Left ventricle myocardium inferior (tissue), 1 donor: ENCODE measurements at places on chromosomes 6 and 20. TPM values are rescaled to one million over a fixed set of nuclear protein-coding genes. Genes with fewer than 3 reads are reported as not detected.
A peak's percentile ranks its signal among the peaks of the same experiment; 100 is the strongest.

- H3K36me3 ChIP-seq: peaks cover 87% of the 10 kb centered on the region
- no peak overlapping the region for H3K4me3 ChIP-seq
- H3K27me3 ChIP-seq: no peaks in the 10 kb centered on the region
- H3K4me1 ChIP-seq: no peaks in the 10 kb centered on the region
- no peak for DNase-seq
Measured at GRCh38 chr20:33370291-33370690, 31.0 kb downstream of the CDK5RAP1 start.

- H3K36me3 ChIP-seq: no peaks in the 10 kb centered on the region
- DNase-seq: no peak
- H3K4me3 ChIP-seq: no peak overlapping the region
Measured at GRCh38 chr6:4577406-4577805, 198.8 kb upstream of the CDYL start.

GRCh38 chr20:33689973-33690372 is 3.8 kb upstream of the E2F1 start:
- H3K27me3 ChIP-seq: no peaks in the 10 kb centered on the region
- no peaks in the 10 kb centered on the region for H3K36me3 ChIP-seq
- H3K4me1 ChIP-seq: peaks cover 31% of the 10 kb centered on the region

GRCh38 chr6:39426073-39426456 is 103.6 kb upstream of the KCNK16 start:
- H3K36me3 ChIP-seq: no peaks in the 10 kb centered on the region
- H3K4me1 ChIP-seq: peaks cover 24% of the 10 kb centered on the region
- H3K27ac ChIP-seq: peak overlapping the region; percentile 44
- H3K4me3 ChIP-seq: no peak overlapping the region

- no peaks in the 10 kb centered on the region for H3K27me3 ChIP-seq
- H3K4me1 ChIP-seq: peaks cover 78% of the 10 kb centered on the region
- DNase-seq: peak; percentile 61
- H3K27ac ChIP-seq: peak overlapping the region; percentile 18
Measured at GRCh38 chr6:144408161-144408560, 123.0 kb downstream of the UTRN start.

GRCh38 chr6:2843138-2843740 is 1.6 kb upstream of the SERPINB1 start:
- peak overlapping the region; percentile 98 for H3K27ac ChIP-seq
- peaks cover 10% of the 10 kb centered on the region for H3K36me3 ChIP-seq
- no peaks in the 10 kb centered on the region for H3K27me3 ChIP-seq
- no peak overlapping the region for H3K4me3 ChIP-seq

GRCh38 chr6:37809197-37809543 is 10.4 kb upstream of the ZFAND3 start:
- H3K27ac ChIP-seq: no peak overlapping the region
- H3K27me3 ChIP-seq: no peaks in the 10 kb centered on the region
- no peaks in the 10 kb centered on the region for H3K36me3 ChIP-seq
- no peak overlapping the region for H3K4me3 ChIP-seq
- H3K4me1 ChIP-seq: peaks cover 6% of the 10 kb centered on the region

- no peaks in the 10 kb centered on the region for H3K36me3 ChIP-seq
- no peak overlapping the region for H3K4me3 ChIP-seq
- H3K4me1 ChIP-seq: peaks cover 10% of the 10 kb centered on the region
- no peak for DNase-seq
Measured at GRCh38 chr6:108132863-108133262, 33.0 kb upstream of the NR2E1 start.

- peaks cover 10% of the 10 kb centered on the region for H3K27me3 ChIP-seq
- H3K27ac ChIP-seq: no peak overlapping the region
- no peak for DNase-seq
- no peaks in the 10 kb centered on the region for H3K36me3 ChIP-seq
- H3K4me1 ChIP-seq: no peaks in the 10 kb centered on the region
Measured at GRCh38 chr20:7806831-7807230, 133.4 kb downstream of the HAO1 start.

DNA sequence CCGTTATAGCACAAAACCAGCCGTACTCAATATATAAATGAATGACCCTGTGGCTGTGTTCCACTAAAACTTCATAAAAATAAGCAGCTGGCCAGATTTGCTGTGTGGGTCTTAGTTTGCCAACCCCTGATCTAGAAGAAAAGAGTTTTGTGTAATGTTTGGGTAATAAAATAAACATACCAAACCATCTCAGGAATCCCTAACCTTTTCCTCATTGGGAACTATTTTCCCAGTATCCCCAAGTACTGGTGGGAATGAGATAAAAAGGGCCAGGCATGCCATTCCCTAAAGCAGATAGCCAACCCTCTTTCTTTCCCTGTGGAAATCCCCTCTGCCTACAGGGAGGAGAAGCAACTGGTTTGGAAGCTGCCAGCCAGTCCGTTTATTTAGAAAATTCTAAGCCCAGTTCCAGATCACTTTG is 169.1 kb upstream of the AKAP12 start:
- H3K27me3 ChIP-seq: no peaks in the 10 kb centered on the region
- H3K27ac ChIP-seq: peak overlapping the region; percentile 65
- no peaks in the 10 kb centered on the region for H3K36me3 ChIP-seq
- DNase-seq: no peak

GRCh38 chr20:49865559-49865958 is 49.8 kb downstream of the SPATA2 start:
- no peak overlapping the region for H3K4me3 ChIP-seq
- no peaks in the 10 kb centered on the region for H3K27me3 ChIP-seq
- DNase-seq: no peak
- no peak overlapping the region for H3K27ac ChIP-seq
- H3K4me1 ChIP-seq: no peaks in the 10 kb centered on the region

DNA sequence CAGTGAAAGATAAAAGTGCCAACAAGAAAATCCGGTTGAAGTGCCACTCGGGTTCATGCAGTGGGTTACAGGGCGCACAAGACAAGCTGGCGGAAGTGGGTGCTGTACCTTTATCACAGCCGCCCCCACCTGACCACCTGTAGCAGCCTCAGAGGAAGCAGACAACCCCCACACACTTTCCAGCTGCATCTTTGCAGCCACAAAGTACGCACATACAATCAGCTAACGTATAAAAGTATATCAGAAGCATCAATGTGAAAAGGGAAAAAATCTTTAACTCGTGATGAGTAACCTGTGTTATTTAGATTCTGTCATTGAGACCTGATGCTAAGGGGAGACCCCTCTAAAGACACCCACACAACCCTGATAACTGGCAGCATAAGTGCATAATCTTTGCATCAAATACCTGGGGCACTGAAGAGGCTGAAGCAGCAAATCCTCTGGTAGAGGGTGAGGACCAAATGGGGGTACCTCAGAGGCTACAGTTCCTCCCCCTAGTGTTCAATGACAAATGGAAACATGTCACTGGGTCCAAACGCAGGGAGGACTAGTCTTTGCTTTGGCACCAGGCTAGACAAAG is 22.1 kb downstream of the BACH2 start:
- H3K36me3 ChIP-seq: peaks cover 17% of the 10 kb centered on the region
- H3K27me3 ChIP-seq: no peaks in the 10 kb centered on the region
- peaks cover 10% of the 10 kb centered on the region for H3K4me1 ChIP-seq
- H3K27ac ChIP-seq: no peak overlapping the region
- no peak overlapping the region for H3K4me3 ChIP-seq

DNA sequence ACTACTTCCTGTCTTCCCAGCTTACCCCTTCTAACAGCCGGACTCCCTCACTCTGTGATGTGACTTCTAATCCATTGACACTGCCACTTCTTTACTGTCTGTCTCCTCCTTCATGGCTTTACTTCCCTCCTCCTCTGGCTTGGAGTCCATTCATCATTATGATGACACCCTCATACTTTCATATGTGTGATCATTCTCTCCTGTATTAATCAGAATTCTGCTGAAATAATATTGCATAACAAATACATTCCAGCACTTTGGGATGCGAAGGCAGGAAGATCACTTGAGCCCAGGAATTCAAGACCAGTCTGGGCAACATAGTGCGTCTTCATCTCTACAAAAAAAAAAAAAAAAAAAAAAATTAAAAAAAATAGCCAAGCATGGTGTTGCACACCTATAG is 147.9 kb upstream of the BTBD3 start:
- no peak for DNase-seq

DNA sequence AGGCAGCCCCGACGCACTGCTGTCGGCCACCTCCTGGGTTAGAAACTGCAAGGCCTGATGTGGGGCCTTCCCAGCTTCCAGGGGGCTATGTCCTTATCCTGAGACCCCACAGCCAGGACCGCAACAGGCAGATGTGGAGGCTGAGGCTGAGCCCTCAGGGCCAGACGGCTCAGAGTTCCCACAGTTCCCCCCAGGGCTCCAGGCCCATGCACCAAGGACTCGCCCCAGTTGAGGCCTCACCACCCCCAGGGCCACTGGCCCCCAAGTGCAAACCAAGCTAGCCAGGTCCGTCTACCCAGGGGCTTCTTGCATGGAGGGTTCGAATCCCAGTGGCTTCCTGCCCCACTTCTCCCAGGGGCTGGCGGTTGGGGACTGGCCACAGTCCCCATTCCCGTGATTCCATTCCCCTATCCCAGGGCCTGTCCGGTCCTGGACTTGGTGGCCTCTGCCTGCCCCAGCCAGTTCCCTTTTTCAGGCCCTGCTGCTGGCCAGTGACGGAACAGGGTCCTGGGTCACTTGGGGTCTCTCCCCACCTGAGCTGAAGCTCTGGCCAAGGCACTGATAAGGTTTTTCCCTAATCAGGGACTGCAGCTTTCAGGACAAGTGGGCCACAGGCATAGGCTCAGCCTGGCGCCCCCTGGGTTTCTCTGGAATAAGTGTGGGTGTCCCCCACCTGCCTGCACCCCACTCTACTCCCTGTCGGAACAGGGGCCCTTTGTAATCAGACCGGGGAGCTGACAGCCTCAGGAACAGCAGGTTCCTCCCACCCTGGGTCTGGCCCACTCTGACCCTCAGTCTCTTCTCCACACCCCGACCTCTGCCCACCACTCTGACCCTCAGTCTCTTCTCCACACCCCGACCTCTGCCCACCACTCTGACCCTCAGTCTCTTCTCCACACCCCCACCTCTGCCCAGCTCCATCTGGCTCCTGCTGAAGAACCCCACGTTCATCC is 22.0 kb downstream of the SLCO4A1 start:
- DNase-seq: no peak
- H3K27me3 ChIP-seq: peaks cover 26% of the 10 kb centered on the region
- H3K4me1 ChIP-seq: peaks cover 30% of the 10 kb centered on the region
- H3K27ac ChIP-seq: no peak overlapping the region
- H3K36me3 ChIP-seq: peaks cover 19% of the 10 kb centered on the region
- H3K4me3 ChIP-seq: no peak overlapping the region

- H3K27me3 ChIP-seq: no peaks in the 10 kb centered on the region
- peaks cover 44% of the 10 kb centered on the region for H3K4me1 ChIP-seq
- no peak for DNase-seq
Measured at GRCh38 chr6:2940851-2941250, 30.5 kb downstream of the SERPINB6 start.

DNA sequence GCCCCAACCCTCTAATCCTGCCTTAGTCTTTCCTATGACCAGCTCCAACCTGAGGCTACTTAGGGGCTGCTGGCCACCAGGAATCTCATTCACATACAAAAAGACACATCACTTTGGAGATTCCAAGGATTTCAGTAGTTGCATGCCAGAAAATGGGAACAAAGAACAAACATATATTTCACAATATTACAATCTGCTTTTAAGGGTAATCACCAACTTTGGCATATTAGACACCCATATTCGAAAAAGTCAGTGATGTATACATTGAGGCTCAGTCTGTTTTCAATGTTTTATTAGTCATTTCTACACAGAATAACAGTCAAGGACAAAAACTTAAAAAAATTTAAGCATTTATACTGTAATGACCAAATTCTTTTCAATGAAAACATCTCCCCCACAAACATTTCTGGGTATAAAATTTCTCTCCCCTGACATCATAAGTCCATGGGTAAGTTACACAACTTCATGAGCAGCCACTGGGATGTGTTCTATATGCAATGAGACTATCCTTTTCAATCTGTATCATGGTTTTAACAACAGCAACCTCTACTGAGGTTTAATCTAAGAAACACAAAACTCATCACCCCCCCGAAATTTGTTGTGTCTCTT is 103.5 kb downstream of the MAP7 start:
- H3K4me3 ChIP-seq: no peak overlapping the region
- H3K4me1 ChIP-seq: no peaks in the 10 kb centered on the region
- no peaks in the 10 kb centered on the region for H3K36me3 ChIP-seq
- no peaks in the 10 kb centered on the region for H3K27me3 ChIP-seq

GRCh38 chr20:13219327-13220193 is 1.5 kb upstream of the ISM1 start:
- no peak overlapping the region for H3K27ac ChIP-seq
- peak overlapping the region; percentile 71 for H3K4me3 ChIP-seq
- DNase-seq: no peak

GRCh38 chr6:45737331-45738056 is 278.2 kb downstream of the CLIC5 start:
- DNase-seq: no peak
- peaks cover 5% of the 10 kb centered on the region for H3K4me1 ChIP-seq
- H3K27me3 ChIP-seq: peaks cover 7% of the 10 kb centered on the region
- no peaks in the 10 kb centered on the region for H3K36me3 ChIP-seq

- peak overlapping the region; percentile 14 for H3K4me3 ChIP-seq
- no peak for DNase-seq
- H3K4me1 ChIP-seq: peaks cover 34% of the 10 kb centered on the region
- peaks cover 76% of the 10 kb centered on the region for H3K27me3 ChIP-seq
- no peak overlapping the region for H3K27ac ChIP-seq
Measured at GRCh38 chr20:663315-664090, 10.5 kb upstream of the SRXN1 start.

DNA sequence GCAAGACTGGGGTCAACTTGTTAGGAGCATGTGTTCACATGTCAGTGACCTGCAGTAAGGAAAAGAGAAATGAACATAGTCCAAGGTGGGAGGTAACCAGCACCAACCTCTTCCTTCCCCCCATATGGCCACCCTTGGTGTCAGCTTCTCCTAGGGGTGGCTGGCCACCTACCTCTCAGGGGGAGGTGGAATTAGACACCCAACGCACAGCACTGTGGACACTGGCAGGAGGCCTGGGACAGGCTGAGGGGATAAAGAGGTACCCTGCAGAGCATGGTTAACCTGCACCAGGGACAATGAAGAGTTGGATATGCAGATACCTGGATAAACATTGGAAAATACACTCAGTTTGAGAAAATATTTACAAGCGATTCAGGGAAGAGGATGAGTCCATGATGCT is 84.5 kb downstream of the IYD start:
- H3K27me3 ChIP-seq: no peaks in the 10 kb centered on the region
- no peaks in the 10 kb centered on the region for H3K36me3 ChIP-seq

- no peaks in the 10 kb centered on the region for H3K36me3 ChIP-seq
- no peak overlapping the region for H3K27ac ChIP-seq
- no peak overlapping the region for H3K4me3 ChIP-seq
- no peaks in the 10 kb centered on the region for H3K27me3 ChIP-seq
- peaks cover 23% of the 10 kb centered on the region for H3K4me1 ChIP-seq
Measured at GRCh38 chr6:3341467-3341866, 82.7 kb downstream of the PSMG4 start.

GRCh38 chr20:10350188-10350842 is 83.7 kb downstream of the MKKS start:
- peak overlapping the region; percentile 80 for H3K27ac ChIP-seq
- DNase-seq: no peak
- peaks cover 18% of the 10 kb centered on the region for H3K4me1 ChIP-seq

Gene RCAN2
- total RNA-seq: 312 TPM

Gene SLC17A9
- 0.47 TPM for total RNA-seq

Gene PLCB4
- total RNA-seq: 30.5 TPM

Gene CST4
- not detected for total RNA-seq

Gene LINC00237
- total RNA-seq: not detected
